Central memory CD4-positive, alpha-beta T cell (primary cell): ENCODE measurements at places on chromosomes 7 and 10.
A peak's percentile ranks its signal among the peaks of the same experiment; 100 is the strongest.

DNA sequence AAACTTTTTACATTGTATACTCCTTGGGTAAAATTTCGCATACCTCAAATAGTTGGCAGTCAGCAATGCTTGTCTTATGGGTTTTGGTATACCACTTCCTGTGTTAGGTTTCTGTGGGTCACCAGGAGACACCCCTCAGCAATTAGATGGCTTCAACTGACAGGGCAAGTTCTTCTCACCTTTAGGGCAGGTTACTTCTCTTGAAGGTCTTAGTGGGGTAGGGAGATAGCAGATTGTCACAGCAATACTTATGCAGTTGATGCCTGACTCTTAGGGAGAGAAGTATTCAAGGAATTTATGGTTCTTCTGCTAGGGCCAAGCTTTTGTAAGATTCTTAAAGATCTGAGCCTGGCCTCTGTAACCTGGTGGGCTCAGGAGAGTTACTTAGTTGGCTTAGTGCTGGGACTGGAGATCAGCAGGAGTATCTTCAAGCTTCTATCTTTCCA, 42.9 kb downstream of the MKLN1 start:
- peak; percentile 49 for DNase-seq

DNA sequence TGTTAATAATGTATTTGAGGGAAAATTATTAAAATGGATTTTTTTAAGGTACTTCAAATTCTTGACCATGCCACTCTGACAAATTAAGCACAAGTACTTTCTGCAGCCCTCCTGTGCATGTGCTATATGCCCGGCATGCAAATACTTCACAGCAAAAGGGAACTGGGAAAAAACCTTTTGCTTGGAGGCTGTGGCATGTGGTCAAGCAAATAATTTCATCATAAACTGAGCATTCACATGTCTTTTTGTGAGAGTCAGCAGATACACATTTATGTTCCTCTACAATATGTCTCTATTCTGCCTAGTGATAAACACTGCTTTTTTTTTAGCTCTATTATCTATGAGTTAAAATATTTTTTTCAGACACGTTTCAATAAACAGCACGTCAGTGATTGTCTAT, 53.7 kb upstream of the SEMA3A start:
- no peak for DNase-seq

GRCh38 chr7:82676777-82677463, 233.3 kb upstream of the CACNA2D1 start:
- DNase-seq: no peak

DNA sequence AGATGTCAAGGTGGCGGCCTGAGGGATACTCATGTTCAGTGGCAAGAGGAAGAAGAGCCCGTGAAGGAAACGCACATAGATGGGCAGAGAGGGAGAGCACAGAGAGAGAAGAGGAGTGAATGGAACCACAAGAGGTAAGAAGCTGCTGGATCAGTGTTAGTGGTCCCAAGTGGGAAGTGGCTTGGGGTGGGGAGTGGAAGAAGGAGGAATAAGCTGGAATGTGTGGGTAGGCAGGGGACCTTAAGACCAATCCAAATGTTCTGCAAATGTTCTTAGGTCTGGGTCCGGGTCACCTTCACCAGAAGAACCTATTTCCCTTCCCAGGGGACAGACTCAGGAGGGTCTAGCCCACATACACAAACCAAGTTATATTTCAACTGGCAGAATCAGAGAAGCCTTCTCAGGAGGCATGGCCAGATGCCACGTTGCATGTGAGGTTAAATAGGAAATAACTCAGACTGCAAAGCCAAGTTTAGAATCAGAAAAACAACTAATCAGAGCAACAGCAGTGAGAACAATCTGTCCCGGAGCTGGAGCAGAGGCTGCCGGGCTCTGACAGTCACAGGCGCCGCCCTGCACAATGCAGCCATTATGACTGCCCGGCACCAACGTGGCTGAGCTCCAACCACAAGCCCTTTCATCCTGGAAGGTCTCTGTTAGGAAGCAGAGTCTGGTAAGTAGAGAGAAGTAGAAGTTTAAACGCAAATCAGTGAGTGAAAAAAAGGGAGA, 78.6 kb upstream of the ARMC3 start:
- no peak for DNase-seq

- no peak for DNase-seq
These were observed 78.8 kb downstream of the STK31 start for GRCh38 chr7:23788843-23789242.

DNA sequence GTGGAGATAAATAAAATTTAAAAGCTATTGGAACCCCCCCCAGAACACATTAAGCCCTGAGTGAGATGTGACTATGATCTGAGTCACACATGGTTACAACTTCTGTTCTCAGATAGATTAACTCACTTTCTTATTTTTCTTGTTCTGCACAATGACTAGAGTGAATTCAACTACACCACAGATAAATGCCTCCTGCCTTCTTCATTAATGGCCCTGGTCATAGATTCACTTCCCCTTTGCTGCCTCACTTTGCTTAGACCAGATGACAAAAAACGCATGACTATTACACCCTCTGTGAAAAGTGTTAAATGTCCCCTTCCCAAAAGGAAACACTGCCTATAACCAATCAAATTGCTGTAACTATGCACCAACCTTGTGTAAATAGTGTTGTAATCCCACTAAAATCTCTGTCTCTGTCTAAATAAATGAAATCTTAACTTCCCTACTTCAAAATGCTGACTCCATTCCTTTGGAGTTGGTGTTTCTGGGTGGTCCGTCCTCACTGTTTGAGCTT, 49.4 kb downstream of the AKR1D1 start:
- no peak for DNase-seq

- DNase-seq: no peak
These were observed 51.1 kb upstream of the C1GALT1 start for GRCh38 chr7:7131273-7131672.

GRCh38 chr7:99143853-99144672, at the start of gene SMURF1:
TSS of gene SMURF1 (minus strand) at chr7:99144108. CDS start at chr7:99143780, 328 bp downstream.
- DNase-seq: peak; percentile 75

DNA sequence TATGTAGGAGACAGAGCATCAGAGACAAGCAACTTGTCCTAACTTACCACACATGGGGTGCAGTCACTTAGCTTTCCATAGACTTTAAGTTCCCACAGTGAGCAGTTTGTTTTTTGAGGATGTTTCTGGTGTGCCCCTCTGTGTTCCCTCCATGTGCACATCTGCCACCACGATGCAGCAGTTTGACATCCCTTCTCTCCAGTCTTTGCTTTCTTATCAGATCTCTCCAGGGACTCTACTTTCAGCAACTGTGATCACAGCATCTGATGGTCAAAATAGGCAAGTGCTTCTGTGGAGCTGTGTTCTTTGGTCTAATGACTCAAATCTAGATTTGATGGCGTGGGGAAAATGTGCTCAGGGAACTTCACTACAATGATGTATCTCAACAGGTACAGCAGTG, 96.5 kb upstream of the NAMPT start:
- no peak for DNase-seq

- DNase-seq: no peak
These were observed 89.9 kb downstream of the CHST15 start for GRCh38 chr10:124003481-124003870.

DNA sequence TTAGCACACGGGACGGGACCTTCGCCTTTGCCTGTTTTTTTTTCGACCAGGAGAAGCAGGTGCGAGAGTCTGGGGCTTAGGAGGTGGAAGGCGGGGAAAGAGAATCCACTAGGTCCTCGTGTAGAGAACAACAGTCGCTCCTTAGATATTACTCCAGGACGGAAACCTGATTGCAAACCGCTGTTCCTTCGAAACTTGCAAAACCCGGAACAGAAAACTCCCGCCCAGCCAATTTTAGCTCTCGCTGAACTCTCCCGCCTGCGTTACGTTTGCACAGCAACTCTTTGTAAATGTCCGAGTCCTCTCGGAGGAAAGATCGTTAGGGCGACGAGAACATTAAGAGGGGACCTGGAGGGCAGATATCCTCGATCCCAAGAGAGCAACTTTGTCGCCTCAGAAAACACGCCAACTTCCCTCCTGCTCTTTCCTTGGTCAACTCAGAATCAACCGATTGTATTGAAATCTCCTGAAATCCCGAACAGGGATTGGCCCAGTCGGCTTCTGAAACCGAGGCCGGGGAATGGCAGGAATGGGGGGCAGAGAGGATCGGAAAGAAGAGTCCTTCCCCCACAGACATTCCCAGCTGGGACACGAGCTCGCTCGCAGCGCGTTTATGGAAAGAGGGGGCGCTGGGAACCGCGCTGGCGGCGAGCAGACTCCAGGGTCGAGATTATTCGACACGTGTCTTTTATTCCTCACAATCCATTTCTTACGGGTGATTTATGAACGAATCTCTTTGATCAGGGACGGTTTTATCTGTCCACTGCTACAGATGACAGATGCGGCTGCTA, 9.9 kb downstream of the TWIST1 start:
- no peak for DNase-seq

DNA sequence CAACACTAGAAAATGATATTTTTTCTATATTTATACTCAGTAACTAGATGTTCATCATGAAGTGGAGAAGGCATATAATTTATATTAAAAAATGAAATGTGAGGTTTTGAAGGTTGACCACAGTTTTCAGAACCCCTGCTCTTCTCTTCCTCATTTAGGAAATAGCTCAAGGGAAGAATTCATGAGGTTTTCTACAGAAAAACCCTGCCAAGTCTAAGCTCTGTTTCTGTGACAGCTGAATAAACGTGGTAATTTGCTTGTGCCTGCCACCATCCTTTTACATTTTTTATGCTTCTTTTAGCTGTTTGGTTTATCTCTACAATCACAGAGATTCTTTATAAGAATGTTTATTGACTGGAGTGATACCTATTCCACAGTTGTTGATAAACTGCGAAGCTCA, 630.3 kb upstream of the POT1 start:
- DNase-seq: no peak

DNA sequence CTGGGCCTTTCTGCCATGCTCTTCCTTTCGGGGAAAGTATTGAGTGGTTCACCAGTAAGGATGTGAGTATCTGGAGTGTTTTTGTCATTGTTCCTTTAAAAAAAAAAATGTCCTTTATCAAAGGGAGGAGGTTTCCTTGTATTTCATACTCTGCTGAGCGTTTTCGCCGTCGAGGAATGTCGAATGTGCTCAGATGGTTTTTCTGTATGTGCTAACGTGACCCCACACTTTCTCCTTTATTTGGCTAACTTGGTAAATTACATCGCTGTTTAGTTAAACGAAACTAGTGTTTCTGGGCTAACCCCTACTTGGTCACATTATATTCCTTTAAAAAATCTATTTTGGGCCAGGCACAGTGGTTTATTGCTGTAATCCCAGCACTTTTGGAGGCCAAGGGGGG, 45.9 kb downstream of the INPP5A start:
- no peak for DNase-seq

GRCh38 chr7:148700661-148701064, 2.0 kb downstream of the CUL1 start:
- peak; percentile 43 for DNase-seq

DNA sequence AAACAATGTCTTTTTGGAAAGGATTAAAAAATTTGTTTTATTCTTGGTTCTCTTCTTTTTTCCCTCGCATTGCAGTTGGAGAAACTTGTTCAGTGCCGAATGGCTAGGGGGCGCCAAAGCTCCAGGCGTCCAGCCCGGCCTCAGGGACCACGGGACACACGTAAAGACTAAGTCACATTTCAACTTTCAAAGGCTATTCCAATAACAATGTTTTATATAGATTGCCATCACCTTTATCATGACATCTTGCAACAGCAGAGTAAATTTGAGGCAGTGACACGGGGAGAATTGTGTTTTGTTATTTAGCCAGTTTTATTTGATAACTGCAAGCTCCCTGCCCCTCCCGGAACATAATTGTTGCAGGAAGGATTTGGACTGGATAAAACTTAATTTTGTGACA, 2.2 kb upstream of the IGFBP3 start:
- peak; percentile 31 for DNase-seq

GRCh38 chr7:30699706-30700495, 17.6 kb upstream of the CRHR2 start:
- no peak for DNase-seq

GRCh38 chr7:65004575-65004974, 1.9 kb downstream of the ERV3-1 start:
- no peak for DNase-seq
